Amniotic stem cell (primary cell): ENCODE measurements at places on chromosomes 3 and 15.

DNA sequence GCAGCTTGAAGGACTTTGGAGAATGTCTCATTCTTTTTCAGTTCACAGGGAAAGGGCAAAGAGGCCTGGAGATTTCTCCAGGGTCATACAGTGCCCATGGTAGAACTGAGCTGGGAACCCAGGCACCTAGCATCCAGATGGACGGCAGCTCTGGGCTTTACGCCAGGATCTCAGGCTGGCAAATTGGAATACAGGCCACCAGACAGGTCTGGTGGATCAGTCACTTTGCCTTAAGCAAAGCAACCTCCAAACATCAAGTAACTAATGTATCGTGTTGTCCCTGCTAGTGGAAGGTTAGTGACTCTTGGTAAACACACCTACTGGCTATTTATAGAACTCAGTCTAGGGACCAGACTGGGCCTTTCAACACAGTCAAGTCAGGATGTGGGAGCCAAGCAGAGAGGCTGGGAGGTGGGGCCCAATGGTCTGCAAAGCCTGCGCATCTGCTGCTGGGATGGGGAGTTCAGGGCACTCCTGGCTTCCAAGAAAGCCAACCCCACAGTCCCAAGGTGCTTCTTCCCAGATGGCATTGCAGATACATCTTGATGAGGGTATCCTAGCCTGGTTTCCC, 30.2 kb downstream of the RPLP1 start:
- DNase-seq: no peak

GRCh38 chr3:148651549-148651948, 46.2 kb upstream of the AGTR1 start:
- no peak for DNase-seq

GRCh38 chr3:94365006-94365405, 302.1 kb downstream of the NSUN3 start:
- no peak for DNase-seq

- no peak for DNase-seq
These were observed 46.5 kb upstream of the ICE2 start for GRCh38 chr15:60525341-60526039.

DNA sequence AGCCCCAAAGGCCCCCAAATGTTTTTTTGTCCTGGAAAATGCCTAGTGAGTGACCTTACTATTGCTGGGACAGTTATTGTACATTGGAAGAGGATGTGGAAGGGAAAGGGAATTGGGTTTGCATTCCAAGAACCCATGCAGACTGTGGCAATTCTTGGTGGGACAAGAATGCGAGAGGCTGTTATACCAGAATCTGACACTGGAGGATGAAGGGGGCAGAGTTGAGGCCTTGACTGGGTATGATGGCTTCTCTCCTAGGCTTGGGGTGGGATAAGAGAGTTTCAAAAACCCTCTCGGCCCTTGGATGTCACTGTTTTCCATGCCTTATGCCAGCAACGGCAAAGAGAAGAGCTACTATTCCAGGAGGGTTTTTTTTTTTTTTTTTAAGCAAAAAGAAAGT, 25.3 kb downstream of the IL16 start:
- no peak for DNase-seq

DNA sequence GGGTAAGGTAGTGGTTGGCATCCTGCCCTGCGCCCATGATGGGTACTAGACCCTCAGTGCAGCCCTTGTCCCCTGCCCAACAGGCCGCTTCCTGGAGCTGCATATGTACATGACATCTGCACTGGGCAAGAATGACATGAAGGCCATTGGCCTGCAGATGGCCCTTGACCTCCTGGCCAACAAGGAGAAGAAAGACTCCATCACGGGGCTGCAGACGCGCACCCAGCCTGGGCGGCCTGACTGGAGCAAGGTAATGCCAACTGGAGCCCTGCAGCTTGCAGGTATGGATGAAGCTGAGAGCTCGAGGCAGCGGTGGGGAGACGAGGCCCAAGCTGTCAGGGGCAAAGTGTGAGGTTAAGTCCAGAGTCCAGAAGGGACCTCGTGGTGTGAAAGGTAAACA, 40.8 kb downstream of the NOX5 start:
- DNase-seq: no peak

- no peak for DNase-seq
These were observed 34.2 kb downstream of the EEFSEC start for GRCh38 chr3:128187495-128187894.

- no peak for DNase-seq
These were observed 7.8 kb upstream of the SUMF1 start for GRCh38 chr3:4474683-4475490.

GRCh38 chr3:167115331-167115934, 264.7 kb downstream of the ZBBX start:
- no peak for DNase-seq

DNA sequence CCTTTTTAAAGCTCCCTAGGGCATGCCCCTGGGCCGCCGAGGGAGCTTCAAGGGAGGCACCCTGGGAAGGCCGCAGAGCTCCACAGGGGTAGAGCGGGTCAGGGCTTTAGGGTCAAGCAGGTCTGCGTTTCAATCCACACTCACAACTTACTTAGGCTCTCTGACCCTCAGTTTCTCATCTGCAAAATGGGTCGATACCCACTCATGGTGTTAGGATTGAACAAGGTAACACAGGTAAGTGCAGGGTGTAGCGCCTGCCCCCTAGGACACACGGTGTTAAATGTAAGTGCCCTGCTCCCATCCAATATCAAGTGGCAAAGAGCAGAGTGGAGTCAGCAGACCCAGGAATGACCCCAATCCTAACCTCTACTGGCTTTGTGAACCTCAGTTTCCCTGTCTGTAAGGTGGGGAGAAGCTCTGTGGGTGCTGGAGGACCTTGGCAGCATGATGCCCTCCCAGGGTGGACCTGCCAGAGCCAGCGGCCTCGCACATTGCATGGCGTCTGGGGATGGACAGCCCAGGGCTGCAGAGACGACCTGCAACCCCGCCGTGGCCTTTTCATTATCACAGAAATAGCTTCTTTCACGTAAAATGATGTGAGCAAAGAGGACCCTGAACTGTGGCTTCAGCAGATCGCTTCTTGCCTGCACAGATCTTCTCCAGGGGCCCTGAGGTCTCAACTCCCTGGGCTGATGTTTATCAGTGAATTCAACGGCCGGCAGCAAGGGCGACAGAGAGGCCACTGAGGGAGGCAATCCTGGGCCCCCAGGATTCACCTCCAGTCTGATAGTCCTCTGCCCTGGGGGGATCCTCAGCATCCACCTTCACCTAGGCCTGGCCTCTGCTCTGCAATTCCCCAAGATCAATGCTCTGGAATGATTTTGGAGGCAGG, 138.5 kb downstream of the CHSY1 start:
- no peak for DNase-seq

DNA sequence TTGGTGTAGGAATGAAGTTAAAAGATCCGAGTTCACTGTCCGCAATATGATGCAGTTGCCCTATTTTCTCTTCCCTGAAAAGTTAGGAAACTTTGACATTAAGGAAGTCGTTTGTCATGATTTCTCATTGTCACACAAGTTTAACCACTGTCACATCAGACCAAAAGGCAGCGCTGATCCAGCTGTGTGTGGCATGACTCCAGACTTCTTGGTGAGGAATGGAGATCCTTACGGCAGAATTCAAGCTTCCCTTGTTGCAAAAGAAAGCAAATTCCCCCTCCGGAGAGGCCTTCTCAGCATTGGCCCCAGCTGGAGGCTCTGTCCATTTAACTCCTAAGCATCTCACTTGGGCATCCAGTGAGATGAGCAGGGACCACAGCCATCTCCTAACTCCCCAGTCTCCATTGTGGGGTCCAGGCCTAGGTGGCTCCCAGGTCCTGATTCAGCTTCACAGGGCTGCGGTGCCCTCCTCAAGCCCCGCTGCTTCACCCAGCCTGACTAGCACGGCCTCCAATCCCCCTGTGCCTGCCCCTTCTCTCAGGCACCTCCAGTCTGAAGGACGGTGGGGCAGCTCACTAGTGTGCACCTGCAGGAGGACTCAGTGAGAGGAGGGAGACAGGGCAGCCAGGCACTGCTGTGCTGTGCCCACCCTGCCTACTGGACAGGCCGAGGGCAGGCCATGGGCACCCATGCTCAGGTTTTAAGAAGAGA, 159.5 kb downstream of the CHSY1 start:
- DNase-seq: no peak

DNA sequence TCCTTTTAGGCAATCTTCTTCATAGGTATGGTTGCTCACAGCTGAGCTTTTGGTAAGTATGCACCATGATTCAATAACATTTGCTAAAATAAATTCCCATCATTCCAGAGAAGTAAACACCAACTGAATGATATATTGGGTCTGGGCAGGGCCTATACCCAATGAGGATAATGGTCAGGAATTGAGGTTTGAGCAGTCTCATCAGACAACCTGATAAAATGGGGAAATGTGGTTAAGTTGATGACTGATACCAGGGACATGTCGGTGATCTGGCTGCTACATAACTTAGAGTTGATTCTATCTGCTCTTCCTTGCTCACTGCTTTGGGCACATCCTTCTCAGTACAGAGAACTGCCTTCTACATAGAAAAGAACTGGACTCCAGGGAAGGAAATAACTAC, 92.9 kb downstream of the GPR156 start:
- DNase-seq: no peak

GRCh38 chr15:88241060-88241459, 15.5 kb downstream of the NTRK3 start:
- no peak for DNase-seq

DNA sequence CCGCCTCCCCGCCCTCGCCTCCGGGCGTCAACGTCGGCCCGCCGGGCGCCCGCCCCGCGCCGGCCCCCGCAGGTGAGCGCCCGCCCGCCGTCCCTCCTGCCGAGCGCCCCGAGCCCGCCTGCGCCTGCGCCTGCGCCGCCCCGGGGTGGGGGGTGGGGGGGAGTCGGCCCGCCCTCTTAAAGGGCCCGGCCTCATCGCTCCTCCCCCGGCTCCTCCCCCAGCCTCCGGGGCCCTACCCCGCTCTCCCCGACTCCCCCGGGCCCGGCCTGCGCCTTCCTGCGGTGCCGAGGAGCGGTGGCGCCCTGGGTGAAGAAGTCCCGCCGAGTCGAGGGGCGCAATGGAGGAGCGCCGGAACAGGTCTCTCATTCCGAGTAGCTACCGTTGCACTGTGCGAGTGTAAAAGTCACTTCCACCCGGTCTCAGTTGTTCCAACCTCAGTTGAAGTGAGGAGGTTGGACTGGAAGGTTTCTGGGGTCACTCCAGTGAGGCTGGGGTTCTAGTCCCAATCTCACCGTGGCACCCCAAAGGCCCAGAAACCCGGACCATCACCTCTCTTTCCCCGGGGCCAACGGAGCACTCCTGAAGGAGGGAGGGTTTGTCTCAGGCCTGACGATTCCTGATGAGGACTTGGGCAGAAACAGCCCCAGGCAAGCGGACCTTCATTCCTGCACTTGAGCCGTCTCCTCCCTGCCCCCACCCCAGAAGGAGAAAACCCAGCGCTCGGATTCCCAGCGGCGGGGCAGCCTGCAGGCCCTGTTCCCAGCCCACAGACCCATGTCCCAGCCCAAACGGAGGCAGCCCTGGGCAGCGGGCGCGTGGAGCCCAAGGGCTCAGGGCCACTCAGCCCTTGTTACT, 1.5 kb upstream of the TNK2 start:
- peak; percentile 61 for DNase-seq

GRCh38 chr3:48598323-48599076, 3.4 kb upstream of the COL7A1 start:
- DNase-seq: peak; percentile 95

DNA sequence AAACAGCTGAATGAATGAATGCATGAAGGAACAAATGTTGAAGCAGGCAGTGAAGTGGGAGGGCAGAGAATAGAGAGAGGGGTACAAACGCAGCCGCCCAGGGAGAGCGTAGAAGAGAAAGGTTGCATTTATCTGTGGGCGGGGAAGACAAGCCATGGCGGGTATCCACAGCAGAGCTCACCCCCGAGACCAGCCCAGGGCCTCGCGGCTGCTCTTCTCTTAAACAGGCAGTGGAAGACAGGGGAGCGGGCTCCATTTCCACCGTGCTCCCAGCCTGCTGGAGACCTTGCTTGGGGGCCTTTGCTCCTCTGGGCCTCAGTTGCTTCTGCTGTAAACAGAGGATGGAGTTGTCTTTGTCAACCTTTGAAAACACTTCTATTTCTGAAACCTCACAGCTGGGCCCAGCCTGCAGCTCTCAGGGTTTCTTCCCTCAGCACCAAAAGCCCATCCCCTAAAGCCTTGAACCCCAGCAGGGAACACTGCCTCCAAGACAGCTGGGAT, 259.5 kb downstream of the UACA start:
- no peak for DNase-seq

GRCh38 chr15:85008474-85009260, 27.0 kb downstream of the PDE8A start:
- no peak for DNase-seq

DNA sequence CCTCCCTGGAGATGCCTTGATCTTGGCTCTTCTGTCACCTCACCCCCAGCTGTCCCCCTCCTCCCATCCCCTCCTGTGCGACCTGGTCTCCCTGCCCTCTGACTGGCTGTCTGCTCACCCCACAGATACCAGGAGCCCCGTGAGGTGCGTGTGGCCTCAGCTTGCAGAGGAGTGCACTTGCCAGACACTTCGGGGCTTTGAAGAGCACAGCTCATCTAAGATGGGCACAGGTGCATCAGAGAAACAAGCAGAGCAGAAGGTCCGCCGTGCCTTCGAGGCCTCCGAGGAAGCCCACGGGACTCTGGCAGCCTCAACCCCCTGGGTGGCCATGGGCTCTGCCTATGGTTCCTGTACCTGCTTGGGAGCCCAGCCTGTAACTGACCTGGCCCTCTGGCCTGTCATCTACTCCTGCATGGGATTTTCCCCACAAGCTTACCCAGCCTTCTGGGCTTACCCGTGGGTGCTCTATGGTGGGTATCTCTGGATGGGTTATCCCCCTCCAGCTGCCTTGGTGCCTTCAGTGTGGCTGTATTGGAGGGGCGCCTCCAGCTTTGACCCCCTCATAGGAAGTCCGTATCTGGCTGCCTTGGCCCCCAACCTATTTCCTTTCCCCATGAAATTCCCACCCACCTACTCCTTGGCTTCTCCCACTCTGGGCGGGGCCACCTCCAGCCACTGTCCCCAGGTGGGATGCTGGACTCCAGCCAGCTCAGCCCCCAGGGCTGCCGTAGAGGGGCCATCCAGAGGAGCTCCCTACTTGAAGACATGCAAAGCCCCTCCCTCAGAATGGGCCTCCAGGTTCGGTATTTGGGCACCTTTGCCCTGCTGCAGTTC, 3.8 kb downstream of the PRR23E start:
- no peak for DNase-seq

DNA sequence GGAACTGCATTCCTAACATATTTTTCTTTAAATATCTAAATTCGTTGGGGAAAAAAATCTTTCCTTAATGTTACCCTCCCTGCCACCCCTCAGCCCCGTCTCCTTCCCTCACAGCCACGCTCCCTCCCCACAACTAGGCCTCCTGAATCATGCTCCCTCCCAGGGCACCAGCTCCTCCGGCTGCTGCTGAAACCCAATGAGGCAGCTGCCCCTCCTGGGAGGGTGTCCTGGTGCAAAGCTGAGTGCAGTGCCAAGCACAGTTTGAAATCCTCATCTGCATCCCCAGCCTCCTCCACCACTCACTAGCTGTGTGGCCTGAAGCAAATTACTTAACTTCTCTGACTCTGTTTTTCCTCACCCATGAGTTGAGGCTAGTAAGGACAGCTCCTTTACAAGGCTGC, 2.7 kb upstream of the NR2E3 start:
- DNase-seq: no peak

GRCh38 chr15:60583946-60584345, 105.0 kb upstream of the ICE2 start:
- DNase-seq: no peak

- no peak for DNase-seq
These were observed 379.1 kb downstream of the MCTP2 start for GRCh38 chr15:94610485-94610884.
